Lung (tissue), 17 donors: ENCODE measurements at places on chromosomes 2 and 18. TPM values are rescaled to one million over a fixed set of nuclear protein-coding genes. Genes with fewer than 3 reads are reported as not detected.
A peak's percentile ranks its signal among the peaks of the same experiment; 100 is the strongest.

DNA sequence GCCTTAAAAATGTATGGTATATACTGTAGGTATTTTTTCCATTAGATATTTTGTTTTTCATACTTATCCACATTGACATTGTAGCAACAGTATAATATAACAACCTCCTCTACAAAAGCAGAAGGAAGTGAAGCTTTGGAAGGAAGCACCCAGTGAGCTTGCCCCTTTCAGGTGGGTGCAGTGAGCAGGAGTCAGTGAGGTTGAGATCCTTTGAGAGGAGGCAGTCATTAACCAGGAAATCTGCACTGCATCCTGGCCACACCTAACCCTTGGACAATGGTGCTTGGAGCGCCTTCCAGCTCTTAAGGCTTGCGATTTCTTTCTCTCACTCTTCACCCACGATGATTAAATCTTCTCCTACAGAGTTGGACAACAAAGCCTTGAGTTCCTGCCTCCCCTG is 13.9 kb downstream of the IL37 start:
- no peak for DNase-seq

GRCh38 chr18:2138552-2138951 is 432.8 kb downstream of the METTL4 start:
- no peak for DNase-seq

DNA sequence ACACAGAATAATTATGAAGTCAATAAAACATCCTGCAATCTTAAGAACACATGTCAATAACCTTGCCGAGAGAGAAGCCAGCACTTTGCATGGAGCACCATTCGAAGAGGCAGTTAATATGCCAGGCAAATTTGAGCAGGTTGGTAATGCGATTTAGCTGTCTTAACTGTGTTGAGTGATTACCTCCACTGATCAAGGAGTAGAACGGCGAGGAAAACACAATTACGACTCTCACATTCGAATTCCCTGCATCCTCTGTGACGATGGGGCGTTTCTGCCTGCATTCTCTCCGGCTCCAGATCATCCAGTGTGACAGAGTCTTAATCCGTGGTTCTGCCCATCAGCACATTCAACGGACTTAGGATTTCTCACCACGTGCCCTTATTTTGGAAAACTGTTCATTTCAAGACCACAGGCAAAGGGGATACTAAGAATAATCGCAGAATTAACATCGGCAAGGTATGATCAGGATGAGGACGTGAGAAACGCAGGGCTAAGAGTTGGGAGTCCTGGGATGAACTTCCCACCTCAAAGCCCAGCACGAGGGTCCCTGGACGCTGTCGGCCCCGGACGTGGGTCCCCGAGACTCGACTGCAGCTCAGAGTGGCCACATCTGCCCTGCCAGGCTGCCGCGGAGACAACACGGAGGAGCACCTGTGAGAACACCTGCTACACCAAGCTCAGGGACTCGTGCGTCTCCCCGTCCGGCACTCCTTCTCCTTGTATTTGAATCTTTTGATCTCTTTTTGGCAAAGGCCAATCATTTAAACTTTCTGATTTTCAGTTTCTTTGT is 499.2 kb upstream of the SALL3 start:
- DNase-seq, result no peak

DNA sequence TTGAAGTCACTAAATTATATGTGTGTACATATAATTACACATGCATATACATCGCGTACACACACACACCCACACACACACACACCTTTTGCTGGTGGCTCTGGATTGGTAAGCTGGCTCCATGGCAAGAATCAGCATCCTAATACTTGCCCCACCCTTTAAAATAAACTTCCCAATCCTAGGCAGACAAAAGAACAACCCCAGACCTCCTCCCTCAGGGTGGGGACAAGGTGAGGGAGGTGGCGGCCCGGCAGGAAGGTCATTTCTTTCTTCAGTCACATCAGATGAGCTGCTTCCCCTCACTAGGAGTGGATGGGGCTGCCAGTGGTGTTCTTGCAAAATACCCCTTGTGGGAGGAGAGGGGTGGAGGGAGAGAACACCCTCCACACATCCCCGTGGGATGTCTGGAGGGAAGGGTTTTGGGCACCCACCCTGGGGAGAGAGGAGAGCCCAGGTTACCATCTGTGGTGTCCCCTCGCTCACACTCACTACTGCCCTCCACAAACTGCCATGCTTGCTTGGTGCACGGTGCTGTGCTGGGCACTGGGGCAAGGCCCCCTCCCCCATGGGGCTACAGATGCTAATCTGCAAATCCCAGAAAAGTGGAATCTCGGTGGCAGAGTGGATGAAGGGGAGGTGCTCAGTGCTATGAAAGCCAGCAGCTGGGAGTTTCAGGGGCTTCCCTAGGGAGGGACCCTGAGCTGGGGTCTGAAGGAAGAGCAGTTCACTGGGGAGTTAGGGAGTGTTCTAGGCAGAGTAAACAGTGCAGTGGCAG is 64.0 kb downstream of the ODC1 start:
- no peak for DNase-seq

GRCh38 chr18:7201096-7201495 is 29.8 kb upstream of the LRRC30 start:
- DNase-seq, result no peak

DNA sequence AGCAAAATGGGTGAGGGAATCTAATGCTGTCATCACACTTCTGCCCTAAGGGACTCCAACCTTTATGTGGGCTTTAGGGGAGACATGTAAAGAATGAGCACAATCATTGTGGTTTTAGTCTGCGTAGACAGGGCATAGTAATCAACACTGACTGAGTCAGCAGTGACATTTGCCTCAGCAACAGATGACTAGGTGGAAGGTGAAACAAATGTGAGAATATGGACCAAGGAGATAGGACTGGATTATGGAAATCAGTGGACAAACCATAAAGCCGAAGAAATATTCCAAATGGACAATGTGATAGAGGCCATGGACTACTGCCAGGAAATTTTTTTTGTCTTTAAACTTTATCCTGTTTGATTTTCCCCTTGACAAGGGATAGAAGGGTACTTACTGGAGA is 83.9 kb downstream of the PDK1 start:
- no peak for DNase-seq

GRCh38 chr18:27378431-27379095 is 193.5 kb upstream of the CHST9 start:
- DNase-seq, result no peak

GRCh38 chr18:48203961-48204666 is 205.1 kb downstream of the ZBTB7C start:
- no peak for DNase-seq

GRCh38 chr18:80065705-80066104 is 31.5 kb downstream of the RBFA start:
- DNase-seq, result no peak

GRCh38 chr2:44237221-44237620 is 38.1 kb upstream of the SLC3A1 start:
- DNase-seq, result no peak

DNA sequence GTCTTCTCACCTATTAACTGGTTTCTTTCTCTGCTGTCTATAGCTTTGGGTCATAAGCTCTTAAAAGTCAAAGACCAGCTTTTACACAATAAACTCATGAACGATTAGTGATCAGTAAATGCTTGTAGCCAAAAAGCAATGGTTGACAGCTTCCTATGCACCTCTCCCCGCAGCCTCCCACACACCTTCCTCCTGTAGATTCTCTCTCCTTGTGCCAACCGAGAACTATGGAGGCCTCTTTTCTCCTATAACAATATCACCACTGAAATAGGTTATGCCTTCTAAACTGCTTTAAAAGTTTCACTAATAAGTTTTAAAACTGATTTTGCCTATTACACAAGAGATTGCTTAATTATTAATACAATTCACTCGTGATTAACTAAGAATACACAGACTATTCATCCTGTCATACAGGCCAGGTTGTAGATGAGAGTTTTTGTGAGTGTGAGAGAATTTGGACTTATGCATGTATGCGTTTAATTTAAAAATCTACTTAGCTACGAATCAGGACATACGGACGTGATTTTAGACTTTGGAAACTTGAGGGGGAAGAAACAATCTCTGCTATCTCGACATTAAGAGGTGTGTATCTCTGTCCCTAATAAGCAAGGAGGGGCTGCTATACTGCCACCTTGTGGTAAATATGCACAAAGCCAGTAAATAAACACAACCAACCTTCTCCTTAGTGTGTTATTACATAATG is 229.1 kb upstream of the RBBP8 start:
- DNase-seq, result peak; percentile 24

DNA sequence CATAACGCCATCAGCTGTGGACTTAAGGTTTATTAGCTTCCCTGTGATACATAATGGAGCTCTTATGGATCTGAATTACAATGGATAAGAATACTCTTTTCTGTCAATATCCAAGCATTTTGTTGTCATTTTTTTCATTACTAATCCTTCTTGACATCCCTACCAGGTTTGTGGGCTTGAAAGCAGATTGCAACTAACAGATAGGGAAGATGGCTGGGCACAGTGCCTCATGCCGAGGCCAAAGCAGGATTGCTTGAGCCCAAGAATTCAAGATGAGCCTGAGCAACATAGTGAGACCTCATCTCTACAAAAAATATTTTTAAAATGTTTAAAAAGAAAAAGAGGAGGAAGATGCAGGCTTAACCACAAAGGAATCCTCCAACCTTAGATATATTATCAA is 42.4 kb downstream of the ASXL2 start:
- DNase-seq, result no peak

GRCh38 chr2:124880995-124881394 is 855.9 kb downstream of the CNTNAP5 start:
- no peak for DNase-seq

MCEE gene
- total RNA-seq, result 32.3 TPM

PDE11A gene
- total RNA-seq, result 0.25 TPM

GRP gene
- total RNA-seq, result 4.0 TPM

KLHL29 gene
- 16.2 TPM for total RNA-seq

LBH gene
- total RNA-seq, result 107 TPM
